Amygdala (tissue), 56 donors: ENCODE measurements at places on chromosomes 7 and 10.

DNA sequence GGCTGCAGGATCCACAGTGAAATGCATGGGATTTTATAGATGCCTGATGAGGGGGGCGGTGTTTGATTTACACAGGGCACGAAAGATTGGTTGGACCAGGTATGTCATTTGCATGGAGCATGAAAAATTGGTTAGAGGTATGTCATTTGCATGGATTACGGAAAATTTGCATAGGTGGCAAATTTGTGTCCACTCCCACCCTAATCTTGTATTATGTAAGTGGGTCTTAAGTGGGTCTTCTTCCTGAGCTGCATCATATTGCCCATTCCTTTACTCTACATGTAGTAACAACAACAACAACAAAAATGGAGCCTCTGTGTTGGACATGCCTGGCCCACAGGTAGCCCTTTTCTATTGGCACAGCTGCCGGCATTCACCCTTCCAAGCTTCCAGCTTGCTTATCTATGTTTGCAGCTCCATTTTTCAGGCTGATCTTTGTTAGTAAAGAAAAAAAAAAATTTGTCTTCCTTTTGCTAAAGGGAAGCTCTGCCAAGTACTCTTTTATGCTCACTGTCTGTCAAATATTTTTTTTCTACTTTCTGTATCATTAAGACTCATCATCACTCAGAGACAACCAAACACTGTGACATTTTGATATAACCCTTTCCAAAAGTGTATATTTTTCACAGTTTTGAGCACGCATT is 10.3 kb upstream of the ZNF273 start:
- DNase-seq, result no peak

DNA sequence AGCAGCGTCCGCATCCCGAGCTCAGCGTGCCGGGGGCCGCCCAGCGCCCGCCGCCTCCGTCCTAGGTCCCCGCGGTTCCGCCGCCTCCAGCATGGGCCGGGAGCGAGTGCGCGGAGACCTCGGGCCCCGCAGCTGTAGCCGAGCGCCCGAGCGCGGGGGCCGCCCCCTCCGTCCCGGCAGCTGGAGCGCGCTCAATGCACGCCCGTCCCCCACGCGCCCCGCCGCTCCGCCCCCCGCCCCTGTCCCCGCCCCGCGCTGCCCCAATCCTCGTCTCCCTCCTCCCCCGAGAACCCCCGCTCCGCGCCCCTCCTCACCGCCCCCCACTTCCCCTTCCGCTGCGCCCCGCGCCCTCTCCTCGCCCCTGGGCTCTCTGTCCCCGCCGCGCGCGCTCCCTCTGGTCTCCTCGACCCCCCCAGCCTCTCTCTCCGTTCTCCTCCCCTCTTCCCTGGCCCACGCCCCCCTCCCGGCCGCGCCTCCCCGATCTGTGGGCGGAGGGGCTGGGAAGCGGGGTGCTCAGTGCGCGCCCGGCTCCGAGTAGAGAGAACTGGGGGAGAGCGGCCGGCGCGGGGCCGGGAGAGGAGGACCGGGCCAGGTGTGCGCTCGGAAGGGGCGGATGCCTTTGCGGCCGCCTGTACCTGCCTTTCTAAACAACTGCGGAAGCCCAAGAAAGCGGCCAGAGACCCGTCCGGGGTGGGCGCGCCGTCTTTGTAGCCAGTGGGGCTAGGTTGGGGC is at the start of gene VIPR2:
Gene VIPR2 (minus strand): TSS at position 110 of the 732 bp plus-strand sequence. CDS start 96 bp downstream, at position 14.
- DNase-seq, result no peak

DNA sequence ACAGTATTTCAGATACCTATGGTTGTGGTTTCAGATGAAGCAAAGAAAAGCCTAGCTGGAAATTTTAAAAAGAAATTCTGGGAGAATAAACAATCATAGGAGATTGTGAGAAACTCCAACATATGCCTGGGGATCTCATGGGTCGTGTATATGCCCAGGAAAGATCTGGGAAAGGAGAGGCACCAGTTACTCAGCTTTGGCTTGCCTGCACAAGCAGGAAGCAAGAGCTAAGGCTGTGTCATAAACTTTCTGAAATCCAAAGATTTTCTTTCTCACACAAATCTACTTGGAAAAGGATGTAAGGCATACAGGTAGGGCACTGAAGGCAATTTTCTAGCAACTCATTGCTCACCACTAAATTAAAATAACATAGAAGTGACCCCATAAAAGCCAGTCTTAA is 373.6 kb downstream of the CDC14C start:
- no peak for DNase-seq

DNA sequence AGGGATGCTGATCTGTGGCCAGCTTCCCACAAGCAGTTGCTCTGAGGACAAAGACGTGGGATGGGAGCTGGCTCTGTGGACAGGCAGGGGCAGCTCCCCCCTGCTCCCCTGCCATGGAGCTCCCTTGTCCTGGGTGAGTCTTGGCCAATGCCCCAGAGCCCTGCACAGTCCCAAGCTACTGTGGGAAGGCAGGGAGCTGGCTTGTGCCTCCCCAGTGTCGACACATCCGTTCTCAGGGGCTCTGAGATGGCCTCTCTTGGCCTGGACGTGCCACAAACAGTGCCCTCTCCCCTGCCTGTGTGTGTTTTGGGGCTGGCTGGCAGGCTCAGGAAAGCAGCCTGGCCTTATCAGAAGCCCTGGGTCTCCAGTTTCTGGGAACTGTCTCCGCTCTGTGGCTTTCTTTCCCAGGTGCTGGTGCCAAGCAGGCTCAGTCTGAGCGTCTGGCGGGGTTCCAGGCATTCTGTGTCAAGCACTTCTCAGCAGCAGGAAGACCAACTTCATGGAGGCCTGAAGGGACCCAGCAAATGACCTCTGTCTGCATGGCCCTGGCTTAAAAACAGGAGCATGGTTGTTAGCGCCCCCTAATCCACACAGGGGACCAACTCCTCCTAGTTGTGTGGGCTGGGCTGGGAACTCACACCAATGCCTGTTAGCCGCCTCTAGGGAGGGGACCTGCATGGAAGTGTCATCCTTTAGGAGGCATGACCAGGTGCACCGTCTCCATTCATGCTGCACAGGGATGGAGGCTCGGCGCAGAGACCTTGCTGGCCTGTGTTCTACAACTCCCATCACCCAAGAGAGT is 375.2 kb downstream of the RPS24 start:
- no peak for DNase-seq

DNA sequence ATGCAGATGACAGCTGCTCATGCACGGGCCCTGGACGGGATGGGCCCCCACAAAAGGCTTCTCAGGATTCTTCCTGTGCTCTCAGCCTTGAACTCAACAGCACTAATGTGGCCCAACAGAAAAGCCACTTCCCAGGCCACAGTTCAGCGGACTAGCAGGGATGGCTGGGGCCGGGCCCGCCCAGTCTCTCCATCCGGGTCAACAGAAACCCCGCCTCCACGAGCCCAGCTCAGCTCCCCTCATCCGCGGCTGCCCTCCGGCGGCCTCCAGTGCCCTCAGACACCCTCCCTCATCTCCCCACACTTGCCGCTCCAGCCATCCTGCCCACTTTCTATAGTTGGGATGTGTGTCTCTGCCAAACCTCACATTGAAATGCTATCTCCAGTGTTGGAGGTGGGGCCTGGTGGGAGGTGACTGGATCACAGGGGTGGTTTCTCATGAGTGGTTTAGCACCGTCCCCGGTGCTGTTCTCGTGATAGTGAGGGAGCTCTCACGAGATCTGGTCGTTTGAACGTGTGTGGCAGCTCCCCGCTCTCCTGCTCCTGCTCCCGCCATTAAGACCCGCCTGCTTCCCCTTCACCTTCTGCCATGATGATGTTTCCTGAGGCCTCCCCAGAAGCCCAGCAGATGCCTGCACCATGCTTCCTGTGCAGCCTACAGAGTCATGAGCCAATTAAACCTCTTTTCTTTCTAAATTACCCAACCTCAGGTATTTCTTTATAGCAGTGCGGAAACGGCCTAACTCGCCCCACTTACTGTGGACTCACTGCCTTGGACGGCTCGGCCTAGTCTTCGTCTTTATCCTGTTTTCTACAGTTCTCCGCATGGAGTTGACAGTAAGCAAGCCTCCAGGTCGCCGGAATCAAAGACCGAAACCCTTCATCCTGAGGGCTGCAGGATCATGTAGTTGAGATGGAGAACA is 169.9 kb upstream of the RNF32 start:
- no peak for DNase-seq

GRCh38 chr10:22333975-22334282 is 11.4 kb upstream of the SPAG6 start:
- DNase-seq, result no peak

GRCh38 chr10:50805981-50806622 is 66.4 kb downstream of the ASAH2B start:
- DNase-seq, result no peak

- no peak for DNase-seq
Observed at GRCh38 chr10:58894929-58895328, 281.5 kb upstream of the PHYHIPL start.

GRCh38 chr10:87646935-87647334 is 12.7 kb upstream of the PAPSS2 start:
- DNase-seq, result no peak

GRCh38 chr10:10865303-10865702 is 152.4 kb upstream of the CELF2 start:
- DNase-seq, result no peak

DNA sequence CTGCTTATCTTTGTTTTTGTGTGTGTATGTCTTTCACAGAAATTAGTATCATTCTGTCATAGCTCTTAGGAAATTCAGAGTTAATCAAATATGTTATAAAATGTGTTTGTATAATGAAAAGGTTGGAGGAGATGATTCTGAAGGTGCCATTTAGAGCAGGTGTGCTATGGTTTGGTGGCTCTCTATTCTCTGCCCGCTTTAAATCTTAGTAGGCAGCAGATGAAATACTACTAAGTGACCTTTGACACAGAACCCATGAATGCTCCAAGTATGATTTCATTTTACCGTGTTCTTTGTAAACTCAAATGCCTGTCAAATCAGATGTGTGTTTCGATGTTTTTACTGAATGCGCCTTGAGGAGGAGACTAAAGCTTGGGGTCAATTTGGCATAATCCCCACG is 24.5 kb downstream of the ZEB1 start:
- no peak for DNase-seq

DNA sequence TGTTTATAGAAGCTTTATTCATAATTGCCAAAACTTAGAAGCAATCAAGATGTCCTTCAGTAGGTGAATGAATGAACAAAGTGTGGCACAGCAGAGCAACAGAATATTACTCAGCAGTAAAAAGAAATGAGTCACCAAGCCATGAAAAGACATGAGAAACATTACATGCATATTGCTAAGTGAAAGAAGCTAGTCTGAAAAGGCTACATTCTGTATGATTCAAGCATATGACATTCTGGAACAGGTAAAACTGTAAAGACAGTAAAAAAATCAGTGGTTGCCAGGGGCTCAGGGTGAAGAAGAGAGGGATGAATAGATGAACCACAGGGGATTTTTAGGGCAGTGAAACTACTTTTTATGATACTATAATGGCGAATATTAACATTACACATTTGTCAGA is 80.9 kb upstream of the APBB1IP start:
- DNase-seq, result no peak

DNA sequence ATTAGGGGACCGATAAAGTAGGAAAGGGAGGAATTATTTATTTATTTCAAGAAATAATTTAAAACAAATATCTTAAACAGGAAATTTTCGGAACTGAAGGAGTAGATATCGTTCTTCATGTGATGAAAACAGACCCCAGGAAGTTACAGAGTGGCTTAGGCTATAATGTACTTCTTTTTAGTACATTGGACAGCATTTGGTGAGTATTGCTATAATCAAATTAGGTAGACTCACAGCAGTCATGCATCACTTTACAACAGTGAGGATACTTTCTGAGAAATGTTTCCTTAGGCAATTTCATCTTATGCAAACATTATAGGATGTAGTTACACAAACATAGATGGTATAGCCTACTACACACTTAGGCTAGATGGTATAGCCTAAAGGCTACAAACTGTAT is 33.0 kb downstream of the FAM237B start:
- DNase-seq, result no peak

DNA sequence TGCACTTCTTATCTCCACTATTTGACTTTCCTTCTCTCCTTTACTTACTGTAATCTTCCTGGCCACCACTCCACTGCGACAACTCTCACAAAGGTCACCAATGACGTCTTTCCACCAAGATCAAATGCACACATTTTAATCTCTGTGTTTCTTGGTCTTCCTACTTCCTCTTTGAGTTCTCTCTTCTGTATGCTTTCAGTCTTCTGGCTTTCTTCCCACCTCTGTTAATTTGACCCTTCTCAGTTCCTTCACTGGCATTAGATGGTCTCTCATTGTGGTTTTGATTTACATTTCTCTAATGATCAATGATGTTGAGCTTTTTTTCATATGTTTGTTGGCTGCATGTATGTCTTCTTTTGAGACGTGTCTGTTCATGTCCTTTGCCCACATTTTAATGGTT is 31.9 kb downstream of the FAM107B start:
- DNase-seq, result no peak

GRCh38 chr10:78567680-78568455 is 500.9 kb upstream of the ZMIZ1 start:
- DNase-seq, result no peak

GRCh38 chr7:87159538-87159937 is 7.3 kb downstream of the DMTF1 start:
- no peak for DNase-seq

DNA sequence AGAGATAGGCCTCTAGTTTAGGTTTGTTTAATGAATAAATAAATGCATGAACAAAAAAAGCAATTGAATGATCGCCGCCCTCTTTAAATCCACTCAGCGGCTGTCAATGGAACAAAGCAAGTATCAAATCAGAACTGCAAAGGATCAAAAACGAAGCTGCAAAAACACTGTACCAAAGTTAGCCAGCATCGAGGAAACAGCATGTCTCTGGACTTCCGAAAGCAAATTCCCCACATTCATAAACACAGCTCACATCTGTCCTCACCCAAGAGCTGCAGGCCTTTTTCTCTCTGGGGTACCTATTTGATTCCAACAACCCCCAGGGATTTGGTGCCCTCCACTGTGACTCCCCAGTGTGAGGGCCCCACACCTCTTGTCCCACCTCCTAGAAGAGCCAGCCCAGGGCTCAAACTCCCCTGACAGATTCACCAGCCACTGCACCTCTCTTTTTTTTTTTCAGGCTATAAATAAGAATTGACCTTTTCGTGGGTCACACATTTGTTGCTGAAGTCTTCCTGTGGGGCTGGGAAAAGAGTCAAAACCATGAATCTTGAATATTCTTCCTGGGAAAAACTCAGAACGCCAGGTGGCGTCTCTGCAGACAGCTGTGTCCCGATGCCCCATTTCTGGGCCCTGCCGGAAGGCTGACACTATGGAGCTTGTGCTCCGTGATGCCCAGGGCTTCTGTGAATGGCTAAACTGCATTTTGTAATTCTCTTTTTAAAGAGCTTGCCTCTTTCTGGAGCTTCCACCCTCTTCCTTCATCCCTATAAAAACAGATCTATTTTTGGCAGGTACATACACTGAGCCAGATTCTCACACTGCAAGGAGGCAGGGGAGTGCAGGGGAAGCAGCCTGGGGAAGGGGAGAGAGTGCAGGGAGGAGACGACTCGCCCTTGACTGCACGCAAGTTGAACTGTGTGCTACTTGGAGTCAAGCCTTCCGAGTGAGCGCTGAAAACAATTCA is 51.7 kb downstream of the HSPA12A start:
- peak; percentile 78 for DNase-seq

DNA sequence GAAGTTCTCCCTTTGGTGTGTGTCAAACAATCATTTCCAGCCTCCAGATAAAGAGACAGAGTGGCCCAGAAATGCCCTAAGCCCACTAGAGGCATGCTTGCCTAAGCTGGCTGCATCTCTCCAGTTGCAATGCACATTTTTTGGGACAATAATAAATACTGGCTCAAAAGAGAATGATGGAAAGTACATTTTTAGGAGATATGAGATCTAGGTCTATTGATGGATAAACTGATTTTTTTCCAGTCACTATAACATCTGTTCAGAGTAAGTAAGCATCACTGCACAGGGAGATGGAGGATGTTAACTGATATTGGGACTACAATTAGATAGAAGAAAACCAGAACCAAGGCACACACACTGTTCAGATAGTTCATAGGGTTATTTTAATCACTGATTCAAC is 553.0 kb downstream of the GRM8 start:
- DNase-seq, result no peak

- no peak for DNase-seq
Observed at GRCh38 chr10:32960022-32960421, 2.0 kb upstream of the ITGB1 start.
